HCEC 1CT (cell line): ENCODE measurements at places on chromosomes 16 and 17.

DNA sequence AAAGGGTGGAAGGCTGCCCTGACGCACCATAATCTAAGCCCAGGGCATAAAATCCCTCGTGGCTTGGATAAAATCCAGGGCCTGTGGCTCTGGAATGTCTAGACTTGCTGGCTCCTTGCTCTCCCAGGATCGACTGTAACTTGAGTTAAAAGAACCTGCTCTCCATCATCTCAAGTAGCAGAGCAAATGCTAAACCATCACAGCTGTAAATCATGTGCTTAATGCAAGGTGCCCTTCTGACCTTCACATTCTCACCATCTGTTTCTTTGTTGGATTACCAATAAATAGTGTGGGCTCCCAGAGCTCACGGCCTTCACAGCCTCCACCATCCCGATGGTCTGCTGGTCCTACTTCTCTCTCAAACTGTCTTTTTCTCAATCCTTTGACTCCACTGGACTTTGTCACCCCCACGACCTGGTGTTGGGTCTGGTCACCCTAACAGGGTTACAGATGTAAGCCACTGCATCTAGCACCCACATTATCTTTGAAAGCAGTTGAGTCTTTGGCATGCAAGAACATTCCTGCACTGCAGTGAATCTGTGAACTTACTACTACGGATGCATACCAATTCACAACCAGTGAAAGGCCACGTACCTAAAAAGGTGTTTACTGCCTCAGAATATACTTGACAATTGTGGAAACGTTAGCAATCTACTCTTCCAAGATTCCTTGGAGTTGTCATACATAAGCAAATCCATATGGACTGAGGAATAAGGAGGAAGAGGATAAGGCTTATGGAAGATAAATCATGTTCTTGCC is 15.3 kb downstream of the RSL1D1 start:
- DNase-seq: peak; percentile 46

GRCh38 chr17:82287868-82288801 is 14.6 kb upstream of the CSNK1D start:
- peak; percentile 99 for DNase-seq

DNA sequence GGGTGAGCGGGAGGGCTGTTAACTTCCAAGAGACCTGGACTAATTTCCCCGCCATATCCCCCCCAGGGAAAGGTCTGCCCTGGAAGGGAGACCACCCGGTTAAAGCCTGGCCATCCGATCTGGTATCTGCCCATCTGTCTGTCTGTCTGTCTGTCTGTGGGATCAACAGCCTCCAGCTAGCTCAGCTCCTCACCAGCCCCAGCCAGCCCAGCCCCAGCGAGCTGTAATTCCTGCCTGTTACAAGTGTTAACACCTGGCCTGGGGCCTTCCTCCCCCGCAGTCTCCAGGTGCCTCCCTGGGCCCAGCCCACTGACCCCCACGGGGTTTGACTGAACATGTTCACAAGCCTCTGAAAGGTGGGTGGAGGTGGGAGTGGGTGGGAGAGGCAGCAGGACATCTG is 4.0 kb downstream of the WNT3 start:
- DNase-seq: no peak

GRCh38 chr17:57782647-57783337 is 37.7 kb upstream of the CCDC182 start:
- DNase-seq: no peak

DNA sequence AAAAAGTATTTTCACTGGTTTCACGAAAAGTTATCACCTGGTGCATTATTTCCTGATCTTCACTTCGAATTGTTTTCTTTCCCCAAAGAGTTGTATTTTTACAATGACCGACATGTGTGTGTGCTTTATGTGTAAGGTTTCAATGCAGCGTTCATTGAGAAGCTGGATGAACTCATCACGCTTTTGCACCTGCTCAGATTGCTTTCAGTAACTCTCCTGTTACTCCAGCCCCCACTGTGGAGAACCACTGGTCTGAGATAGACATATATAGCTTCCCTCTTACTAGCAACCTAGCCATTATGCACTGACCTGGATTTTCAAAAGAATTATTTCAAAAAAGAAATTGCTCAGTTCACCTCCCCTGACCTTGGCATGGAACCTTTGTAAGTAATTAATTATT is 178.3 kb upstream of the CHMP6 start:
- no peak for DNase-seq

- no peak for DNase-seq
These were observed 3.4 kb downstream of the NECAB2 start for GRCh38 chr16:83971165-83972130.

- DNase-seq: no peak
These were observed 6.3 kb downstream of the STARD3 start for GRCh38 chr17:39643271-39643670.

GRCh38 chr17:68198931-68199836 is 48.7 kb upstream of the AMZ2 start:
- DNase-seq: no peak

DNA sequence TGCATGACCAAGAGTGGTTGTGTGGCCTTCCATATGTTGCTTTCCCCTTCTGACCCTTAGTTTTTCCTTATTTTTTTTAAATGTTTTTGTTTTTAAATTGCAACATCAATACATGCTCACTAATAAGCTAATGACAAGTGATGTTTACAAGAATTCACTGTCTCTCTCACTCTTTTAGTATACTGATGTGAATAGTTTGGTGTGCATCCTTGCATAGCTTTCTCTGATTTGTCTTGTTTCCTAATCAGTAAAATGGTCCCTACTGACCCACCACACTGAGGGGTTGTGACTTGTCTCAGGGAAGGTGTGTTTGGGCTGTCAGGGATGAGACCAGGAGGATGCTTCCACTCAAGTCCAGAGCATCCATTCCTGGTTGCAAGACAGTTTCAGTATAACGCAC is 26.0 kb downstream of the CIITA start:
- DNase-seq: no peak

- DNase-seq: no peak
These were observed 22.3 kb downstream of the FOXN1 start for GRCh38 chr17:28528327-28529012.

- no peak for DNase-seq
These were observed 518.6 kb upstream of the WSB1 start for GRCh38 chr17:26775219-26775822.

DNA sequence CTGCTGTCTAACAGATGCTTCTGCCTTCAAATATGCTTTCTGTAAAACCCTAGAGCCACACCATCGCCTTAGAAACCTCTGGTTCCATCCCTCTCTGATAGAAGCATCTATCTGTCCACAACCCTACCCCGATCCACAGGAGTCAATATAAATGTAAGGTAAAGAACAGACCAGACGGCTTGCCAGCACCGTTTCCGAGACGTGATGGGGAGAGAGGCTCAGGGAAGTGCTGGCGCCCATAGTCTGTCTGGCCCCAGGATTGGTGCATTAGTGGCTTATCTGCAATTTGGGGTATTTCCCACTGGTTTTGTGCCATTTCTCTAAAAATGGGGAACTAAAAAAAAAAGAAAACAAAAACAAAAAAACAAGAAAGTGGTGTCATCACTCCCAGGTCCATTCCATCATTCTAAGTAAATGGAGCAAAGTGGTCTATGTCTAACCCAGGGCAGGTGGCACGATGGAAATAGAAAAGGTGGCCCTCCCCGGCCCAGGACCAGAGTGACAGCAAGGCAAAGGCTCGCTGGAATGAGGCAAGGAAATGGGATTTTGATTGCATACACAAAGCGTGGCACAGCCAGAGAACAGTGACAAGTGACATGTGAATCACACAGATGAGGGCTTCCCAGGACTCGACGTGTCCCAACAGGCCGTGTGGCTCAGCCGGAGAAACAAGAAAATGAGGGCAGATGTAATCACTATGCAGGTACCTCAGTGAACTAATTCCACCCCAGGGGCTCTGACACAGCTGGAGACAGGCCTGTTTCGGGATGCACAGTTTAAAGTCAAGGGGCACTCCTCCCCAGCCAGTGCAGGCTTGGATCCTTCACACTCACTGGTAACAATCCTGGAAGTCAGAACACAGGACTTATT is 125.6 kb downstream of the GAS7 start:
- no peak for DNase-seq

GRCh38 chr17:50064253-50065001 is 8.5 kb downstream of the ITGA3 start:
- peak; percentile 99 for DNase-seq

DNA sequence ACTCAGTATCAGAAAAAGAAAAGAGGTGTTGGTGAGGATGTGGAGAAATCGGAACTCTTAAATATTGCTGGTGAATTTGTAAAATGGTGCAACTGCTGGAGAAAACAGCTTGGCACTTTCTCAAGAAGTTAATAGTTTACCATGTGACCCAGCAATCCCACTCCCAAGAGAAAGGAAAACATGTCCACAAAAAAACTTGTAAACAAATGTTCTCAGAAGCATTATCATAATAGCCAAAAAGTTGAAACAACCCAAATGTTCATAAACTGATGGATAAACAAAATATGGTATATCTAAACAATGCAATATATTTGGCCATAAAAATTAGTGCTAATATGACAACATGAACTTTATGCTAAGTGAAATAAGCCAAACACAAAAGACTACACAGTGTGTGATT is 2.6 kb upstream of the MAPK7 start:
- DNase-seq: no peak

GRCh38 chr16:56923481-56924091 is 8.4 kb upstream of the HERPUD1 start:
- DNase-seq: no peak
